ENCODE measurements at places on chromosomes 5 and 9. TPM values are rescaled to one million over a fixed set of nuclear protein-coding genes. Genes with fewer than 3 reads are reported as not detected.

DNA sequence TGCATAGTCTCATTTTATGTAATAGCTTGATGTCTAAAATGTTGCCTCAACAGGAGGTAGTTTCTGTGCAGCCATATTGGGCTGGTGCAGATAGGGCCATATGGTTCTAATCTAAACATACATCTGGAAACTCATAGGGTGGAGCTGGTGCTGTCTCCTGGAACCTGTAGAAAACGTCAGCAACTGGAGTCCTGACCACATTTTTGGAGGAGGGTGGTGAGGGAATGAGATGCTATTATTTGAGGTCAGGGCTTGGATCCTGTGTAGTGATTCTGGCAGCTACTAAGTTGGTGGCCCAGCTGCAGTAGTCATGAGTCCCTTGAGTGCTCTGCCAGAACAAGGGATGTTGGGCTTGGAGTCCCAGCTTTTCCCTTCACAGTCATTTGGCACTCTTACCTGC, 14.1 kb downstream of the MAN2A1 start:
- no peak for DNase-seq

DNA sequence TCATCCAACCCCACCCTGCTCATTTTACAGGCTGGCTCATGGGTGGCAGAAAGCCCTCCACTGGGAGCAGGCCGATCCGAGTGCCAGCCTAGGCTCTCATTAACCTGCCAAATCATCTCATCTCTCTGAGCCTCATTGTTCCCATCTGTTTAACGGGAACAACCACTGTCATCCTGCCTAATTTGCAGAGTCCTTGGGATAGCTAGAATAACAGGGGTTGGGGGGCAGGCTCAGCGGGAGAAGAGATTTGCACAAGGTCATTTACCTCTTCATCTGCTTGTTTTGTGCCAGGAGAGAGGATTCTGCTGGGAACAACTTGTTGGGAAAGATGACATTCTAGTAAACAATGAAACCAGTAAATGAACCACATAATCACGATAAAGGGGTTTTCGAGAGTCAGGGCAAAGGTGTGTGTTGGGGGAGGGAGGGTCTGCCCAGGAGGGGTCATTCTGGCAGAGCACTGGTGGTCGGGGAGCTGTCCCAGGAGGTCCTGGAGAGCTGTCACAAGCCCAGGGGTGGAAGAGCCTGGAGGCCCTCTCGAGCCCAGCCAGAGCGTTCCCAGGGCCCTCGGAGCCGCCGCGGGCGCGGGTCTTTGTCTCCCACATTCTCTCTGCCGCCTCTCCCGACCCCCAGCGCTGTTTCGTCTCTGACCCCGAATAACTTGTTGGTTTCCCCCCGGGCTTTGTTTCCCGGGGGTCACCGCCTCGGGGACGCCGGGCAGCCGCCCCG, 22.8 kb upstream of the NDST1 start:
- no peak for DNase-seq

DNA sequence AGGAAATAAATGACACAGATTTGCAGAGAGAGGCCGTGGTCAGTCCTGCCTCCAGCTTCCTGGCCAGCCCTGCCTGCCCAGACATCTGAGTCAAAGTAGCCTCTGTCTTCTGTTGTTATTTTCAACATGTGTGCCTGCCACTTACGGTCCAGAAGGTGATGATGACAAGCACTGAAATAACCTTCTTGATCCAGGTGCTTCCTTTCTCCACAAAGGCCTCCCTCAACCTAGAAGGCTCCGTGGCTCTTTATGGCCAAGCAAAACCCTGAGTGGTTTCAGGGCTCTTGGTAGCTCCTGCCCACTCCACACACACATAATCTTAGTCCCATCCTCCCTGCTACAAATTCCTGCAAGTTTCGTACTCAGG, 34.1 kb upstream of the SLC6A19 start:
- DNase-seq: no peak

DNA sequence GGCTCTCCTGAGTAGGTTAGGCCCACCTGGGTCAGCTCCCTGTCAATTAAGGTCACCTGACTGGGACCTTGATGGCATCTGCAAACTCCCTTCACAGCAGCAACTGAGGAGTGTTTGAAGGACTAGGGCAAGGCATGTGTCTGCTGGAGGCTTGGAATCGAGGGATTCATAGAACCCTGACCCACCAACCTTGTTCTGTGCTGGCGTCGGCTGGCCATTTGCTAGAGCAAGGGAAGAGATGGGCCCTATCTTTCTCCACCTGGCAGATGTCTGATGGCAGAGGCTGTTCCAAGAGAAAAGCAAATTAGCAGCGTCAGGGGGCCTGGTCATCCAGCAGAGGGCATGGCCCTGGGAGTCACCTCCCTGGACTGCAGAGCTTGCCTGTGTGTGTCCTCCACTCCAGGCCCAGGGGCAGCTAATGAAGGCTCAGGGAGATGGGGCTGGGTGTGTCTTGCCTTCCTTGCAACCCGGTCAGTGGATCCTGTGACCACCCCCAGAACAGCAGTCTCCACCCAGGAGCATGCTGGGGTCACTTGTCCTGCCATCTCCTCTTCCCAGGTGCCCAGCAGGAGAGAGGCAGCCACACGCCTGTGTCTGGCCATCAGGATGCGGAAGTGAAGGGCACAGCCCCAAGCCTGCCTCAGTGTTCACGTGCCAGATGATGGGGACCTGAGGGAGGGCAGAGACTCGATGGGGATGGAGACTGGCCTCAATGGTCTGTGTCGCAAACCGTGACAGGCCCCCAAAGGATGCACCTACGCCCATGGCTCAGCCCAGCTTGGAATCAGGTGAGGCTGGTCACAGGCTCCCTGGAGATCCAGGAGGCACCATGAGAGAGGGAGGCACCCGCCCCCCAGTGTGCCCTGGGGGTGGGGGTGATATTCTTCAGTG, 53.9 kb downstream of the BARX1 start:
- DNase-seq: peak; percentile 87

DNA sequence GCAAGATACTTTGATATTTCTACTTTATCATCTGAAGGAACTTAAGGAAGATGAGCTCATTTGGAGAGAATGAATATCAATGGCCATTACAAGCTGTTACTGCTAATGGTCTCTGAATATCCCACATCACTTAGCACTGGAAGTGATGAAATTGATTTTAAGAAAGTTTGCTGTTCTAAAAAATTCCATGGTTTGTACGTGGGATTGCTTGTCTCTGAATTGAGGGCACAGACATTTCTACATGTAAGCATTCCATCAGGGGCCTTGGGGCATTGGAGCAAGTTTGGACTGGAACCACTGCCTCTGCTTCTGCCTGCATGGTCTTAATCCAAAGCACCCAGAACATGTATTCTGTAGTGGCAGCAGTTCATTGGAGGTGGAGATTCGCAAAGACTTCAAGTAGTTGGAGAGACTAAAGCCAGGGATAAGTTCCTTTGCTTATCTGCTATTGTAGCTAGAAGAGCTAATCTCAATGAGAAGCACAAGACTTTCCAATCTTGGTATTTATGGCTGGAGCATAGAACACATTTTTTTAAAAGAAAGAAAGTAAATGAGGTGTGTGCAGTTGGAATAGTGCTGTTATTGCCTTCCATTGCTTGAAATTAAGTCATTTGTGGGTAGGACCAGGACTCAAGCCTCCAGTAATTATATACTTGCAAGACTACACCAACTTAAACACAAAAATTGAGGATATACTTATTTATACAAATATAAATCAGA, 424.2 kb downstream of the SPATA31D1 start:
- no peak for DNase-seq

DNA sequence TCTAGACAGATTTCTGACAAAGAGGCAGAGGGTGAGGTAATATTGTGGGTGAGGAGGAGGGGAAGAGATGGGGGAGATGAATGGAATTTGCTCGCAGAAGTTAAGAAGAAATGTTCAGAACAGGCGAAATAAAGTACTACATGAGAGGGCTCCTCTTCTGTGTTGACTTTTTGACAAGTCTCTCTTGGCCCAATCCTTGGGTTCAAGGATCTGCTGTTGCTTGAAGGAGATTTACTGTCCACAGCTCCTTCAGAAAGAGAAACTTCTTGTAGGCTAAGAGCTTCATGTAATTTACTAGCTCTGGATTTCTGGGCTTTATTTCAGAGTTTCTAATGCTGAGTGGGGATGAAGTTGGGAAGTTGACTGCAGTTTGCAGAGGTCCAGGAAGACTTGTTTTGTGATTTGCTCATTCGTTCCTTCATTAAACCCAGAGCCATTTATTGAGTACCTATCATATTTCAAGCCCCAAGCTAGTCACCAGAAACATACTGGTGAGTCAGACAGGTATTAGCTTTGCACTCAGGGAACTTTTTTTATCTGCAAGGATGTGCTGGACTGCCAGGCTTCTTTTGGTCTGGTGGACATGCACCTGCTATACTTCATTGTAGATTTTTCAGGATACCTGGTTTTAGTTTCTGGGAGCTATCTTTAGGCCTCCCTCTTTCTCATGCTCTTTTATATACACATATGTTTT, 402.9 kb upstream of the CLINT1 start:
- DNase-seq: no peak

- no peak for DNase-seq
These were observed 117.6 kb upstream of the ATP10B start for GRCh38 chr5:160969645-160970044.

- no peak for DNase-seq
These were observed 1.3 kb downstream of the SLC9A3 start for GRCh38 chr5:522899-523440.

DNA sequence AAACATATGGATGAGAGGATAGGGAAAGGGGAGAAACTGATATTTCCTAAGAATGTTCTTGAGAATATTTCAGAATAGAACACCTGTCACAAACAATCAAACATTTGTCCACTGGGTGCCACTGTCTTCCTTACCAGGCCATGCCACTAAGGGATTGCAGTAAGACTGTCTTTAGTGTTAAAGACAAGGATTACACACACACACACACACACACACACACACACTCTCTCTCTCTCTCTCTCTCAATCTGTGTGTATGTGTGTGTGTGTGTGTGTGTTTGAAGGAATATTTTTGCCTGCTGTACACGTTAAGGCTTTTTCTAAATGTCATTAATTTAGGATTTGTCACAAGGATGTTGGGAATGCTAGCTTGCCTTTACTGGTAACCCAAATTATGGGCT, 54.4 kb downstream of the CCDC192 start:
- no peak for DNase-seq

DNA sequence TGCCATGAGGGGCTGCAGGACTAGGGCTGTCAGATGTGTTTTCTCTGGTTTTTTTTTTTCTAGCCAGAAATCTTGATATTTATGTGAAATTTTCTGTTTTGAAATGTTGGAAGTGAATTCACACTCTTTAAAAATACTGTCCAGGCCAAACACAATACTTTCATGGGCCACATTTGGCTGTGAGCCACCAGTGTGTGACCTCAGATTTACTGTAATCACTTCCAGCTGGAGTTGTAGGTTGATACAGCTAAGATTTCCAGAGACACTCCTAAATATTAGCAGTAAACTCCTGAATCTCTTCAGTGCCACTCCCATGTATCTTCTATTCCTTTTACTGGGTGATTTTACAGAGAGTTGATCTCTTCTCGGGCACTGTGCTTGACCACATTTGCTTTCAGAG, 92.2 kb upstream of the CKMT2 start:
- DNase-seq: no peak

- no peak for DNase-seq
These were observed at the start of gene DNLZ for GRCh38 chr9:136363106-136363948. Gene DNLZ (minus strand): TSS chr9:136363744. CDS start chr9:136363714, 30 bp downstream.

- DNase-seq: no peak
These were observed 42.3 kb upstream of the DMAC1 start for GRCh38 chr9:7841831-7842230.

DNA sequence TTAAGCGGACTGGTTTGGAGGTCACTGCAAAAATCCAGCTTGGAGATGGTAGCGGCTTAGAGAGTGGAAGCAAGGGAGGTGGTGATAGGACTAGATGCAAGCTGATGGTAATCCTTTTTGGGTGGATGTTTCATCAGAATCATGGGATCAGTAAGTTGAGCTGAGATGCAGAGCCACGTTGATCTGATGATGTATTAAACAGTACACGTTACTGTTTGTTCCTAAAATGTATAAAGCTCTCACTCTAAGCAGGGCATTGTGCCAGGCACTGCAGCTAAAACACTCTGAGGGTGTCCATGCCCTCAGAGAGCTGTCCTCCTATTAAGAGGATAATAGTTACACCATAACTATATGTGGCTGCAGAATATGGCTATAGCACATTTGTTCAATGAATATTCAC, 93.1 kb downstream of the JAKMIP2 start:
- DNase-seq: no peak

DNA sequence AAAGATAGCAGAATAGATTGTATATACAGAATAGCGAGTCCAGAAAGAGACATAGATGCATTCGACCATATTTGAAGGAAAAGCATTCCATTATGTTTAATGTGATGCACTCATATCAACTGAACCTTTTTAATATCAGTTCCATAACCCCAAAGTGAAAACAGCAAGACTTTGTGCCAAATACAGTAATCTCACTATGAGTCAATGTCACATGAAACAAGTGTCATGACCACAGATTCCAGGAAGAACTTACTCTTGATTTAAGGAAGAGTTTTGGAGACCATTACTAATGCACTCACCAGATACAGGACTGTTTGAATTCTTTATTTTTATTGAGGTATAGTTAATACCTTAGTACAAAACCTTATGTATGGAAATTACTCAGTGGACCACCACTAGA, 220.5 kb downstream of the SH3GL2 start:
- no peak for DNase-seq

DNA sequence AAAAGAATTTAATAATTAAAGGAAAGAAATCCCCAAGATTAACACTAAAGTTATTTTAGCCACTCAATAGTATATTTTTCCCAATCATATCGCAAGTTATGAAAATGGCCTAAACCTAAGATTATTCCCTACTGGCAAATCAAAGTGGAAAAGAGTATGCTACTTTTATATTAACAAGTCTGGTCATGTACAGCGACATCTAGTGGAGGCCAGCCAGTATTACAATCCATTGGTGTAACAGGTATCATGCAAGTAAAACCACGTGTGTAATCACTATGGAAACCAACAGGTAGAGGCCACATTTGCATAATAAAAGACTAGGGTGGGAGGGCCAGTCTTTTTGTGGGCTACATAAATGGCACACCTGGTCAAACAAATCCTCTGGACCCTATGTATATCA, 976.4 kb upstream of the CDH9 start:
- DNase-seq: no peak

GRCh38 chr9:77534376-77535057, 113.6 kb downstream of the GNA14 start:
- DNase-seq: no peak

SRP19 gene
- total RNA-seq: 30.9 TPM

TRAF1 gene
- 6.9 TPM for total RNA-seq

PCDHGB5 gene
- 15.0 TPM for total RNA-seq

DEPDC1B gene
- 0.74 TPM for total RNA-seq

OTP gene
- not detected for total RNA-seq

CBY3 gene
- not detected for total RNA-seq

IL12B gene
- not detected for total RNA-seq

ECSCR gene
- 37.1 TPM for total RNA-seq

TMEM215 gene
- not detected for total RNA-seq

ARAP3 gene
- 13.3 TPM for total RNA-seq

IL4 gene
- total RNA-seq: not detected

GRM6 gene
- total RNA-seq: not detected

AFAP1L1 gene
- 14.7 TPM for total RNA-seq

TMEM203 gene
- total RNA-seq: 24.6 TPM

C5orf52 gene
- not detected for total RNA-seq
